ENCODE measurements at places on chromosomes 1 and 21. TPM values are rescaled to one million over a fixed set of nuclear protein-coding genes. Genes with fewer than 3 reads are reported as not detected.

DNA sequence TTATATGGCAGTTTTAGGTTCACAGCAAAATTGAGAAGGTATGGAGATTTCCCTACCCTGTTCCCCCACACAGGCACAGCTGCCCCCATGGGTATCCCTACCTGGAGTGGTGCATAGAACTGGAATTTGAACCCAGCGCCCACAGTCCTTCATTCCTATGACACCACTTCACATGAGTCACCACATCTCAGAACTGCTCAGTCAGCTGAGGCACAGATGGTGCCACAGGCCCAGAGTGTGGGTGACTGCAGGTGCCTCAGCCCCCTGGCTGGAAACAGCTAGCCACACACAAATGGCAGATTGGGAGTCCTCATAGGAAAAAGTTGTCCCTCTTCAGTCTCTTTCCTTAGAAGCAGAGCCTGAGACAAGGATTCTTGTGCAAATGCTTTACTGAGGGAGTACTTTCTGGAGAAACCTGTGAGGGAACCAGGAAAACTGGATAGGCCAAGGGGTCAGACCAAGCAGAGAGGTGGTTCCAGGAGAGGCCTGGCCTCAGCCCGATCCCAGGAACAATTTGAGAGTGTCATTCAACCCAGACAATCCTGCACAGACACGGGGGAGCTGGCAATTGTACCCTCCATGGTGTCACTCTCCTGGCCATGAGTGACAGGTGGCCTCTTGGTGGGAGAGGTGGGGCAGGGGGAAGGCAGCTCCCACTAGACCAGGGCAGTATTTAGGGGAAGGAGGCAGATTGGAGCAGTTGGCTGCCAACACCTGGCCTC, 6.9 kb downstream of the PLA2G2D start:
- DNase-seq = no peak

- peak; percentile 5 for DNase-seq
These were observed 73.8 kb downstream of the RPE65 start for GRCh38 chr1:68375919-68376318.

The CAMK1G gene
- polyA plus RNA-seq = 5.5 TPM

GRCh38 chr1:92169214-92170005, 48.3 kb upstream of the C1orf146 start:
- no peak for DNase-seq

The VHLL gene
- not detected for polyA plus RNA-seq

The NPHS2 gene
- polyA plus RNA-seq = 446 TPM

DNA sequence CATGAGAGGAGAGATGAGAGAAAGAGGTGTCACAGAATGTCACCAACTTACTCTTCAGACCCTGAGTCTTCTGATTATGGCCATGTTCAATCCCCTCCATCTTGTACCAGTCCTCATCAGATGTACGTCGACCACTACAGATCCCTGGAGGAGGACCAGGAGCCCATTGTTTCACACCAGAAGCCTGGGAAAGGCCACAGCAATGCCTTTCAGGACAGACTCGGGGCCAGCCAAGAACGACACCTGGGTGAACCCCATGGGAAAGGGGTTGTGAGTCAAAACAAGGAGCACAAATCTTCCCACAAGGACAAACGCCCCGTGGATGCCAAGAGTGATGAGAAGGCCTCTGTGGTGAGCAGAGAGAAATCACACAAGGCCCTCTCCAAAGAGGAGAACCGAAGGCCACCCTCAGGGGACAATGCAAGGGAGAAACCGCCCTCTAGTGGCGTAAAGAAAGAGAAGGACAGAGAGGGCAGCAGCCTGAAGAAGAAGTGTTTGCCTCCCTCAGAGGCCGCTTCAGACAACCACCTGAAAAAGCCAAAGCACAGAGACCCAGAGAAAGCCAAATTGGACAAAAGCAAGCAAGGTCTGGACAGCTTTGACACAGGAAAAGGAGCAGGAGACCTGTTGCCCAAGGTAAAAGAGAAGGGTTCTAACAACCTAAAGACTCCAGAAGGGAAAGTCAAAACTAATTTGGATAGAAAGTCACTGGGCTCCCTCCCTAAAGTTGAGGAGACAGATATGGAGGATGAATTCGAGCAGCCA, 8.0 kb downstream of the ELOA start:
- no peak for DNase-seq

DNA sequence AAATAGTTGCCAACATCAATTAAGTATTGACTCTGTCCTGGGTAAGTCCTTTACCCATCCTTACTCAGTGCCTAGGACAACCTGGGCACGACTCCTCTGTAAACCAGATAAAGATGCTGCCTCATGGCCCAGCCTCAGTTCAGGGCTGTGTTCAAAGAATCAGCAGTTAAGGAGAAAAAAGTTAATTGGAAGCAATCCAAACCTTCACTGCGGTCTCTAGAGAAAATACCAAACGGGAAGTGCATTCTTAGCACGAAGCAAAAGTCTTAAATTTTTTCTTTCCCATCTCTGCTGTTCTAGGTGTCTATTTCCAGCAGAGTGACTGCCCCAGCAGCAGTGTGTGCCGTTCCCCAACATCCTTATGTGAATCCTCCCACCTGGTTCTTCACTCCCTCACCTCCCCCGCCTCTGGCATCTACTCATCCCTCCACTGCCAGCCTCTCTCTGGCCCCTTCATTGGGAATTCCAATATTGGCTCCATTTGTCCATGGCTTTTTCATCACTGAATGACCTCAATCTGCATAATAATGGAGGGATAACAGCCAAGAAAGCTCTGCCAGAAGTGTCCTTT, 23.2 kb downstream of the KANK4 start:
- no peak for DNase-seq

The DNALI1 gene
- polyA plus RNA-seq = 46.4 TPM

DNA sequence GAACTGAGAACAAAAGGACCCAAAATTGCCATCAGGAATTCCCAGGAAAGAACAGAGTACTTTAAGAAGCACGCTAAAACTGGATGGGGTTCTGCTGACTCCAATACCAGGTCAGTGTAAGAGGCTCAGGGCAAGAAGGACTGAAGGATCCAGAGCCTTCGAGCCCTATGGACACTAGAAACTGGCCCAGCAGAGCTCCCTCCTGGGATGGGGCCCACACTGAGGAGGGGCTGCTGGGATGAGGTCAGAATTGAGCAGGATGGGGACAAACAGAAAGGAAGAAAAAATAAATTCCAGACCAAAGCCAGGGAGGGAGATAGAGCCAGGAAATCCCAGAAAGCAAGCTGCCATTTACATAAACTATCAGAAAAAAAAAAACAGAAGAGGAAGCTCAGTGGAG, 222.4 kb upstream of the COA6 start:
- no peak for DNase-seq

- no peak for DNase-seq
These were observed 19.4 kb downstream of the FYB2 start for GRCh38 chr1:56799605-56800400.

All from kidney (tissue), 22 donors.